Thoracic aorta (tissue), 2 donors: ENCODE measurements at places on chromosomes 5 and 9. TPM values are rescaled to one million over a fixed set of nuclear protein-coding genes. Genes with fewer than 3 reads are reported as not detected.

DNA sequence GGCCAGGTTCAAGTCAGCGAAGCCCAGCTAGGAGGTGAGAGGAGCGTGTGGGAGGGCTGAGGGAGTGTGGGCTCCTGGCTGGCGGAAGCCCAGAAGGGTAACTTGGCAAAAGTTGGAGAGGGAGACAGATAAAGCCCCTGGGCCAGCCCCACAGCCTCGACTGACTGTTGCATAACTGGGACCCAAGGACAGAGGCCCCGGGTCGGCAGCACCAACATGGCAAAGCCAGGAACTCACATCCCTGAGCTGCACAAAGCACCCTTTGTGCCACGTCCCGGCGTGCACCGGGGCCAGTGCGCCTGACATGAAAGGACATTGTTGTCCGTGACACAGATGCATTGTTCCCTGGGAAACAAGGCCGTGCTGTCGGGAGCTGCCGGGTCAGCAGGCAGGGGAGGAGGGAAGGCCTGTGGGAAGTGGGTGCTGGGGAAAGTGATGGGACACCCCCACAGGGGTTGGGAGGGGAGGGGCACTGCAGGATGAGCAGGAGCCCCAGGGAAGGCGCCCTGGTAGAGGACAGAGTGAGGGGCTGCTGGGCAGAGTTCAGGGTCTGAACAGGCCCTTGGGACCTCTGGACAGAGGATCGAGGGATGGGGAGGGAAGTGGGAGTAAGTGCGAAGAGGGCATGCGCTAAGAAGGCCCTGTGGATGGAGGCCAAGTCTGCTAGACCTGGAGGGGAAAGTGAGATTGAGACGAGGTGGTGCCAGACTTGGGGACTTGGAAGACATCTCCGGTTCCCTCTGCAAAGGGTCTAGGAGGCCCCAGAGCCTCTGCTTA lies 13.0 kb upstream of the DPM2 start:
- H3K27ac ChIP-seq, result no peak overlapping the region
- H3K27me3 ChIP-seq, result no peaks in the 10 kb centered on the region
- H3K4me3 ChIP-seq, result no peak overlapping the region
- peaks cover 7% of the 10 kb centered on the region for H3K4me1 ChIP-seq
- peaks cover 5% of the 10 kb centered on the region for H3K36me3 ChIP-seq

The PCDHB16 gene
- 9.1 TPM for total RNA-seq

DNA sequence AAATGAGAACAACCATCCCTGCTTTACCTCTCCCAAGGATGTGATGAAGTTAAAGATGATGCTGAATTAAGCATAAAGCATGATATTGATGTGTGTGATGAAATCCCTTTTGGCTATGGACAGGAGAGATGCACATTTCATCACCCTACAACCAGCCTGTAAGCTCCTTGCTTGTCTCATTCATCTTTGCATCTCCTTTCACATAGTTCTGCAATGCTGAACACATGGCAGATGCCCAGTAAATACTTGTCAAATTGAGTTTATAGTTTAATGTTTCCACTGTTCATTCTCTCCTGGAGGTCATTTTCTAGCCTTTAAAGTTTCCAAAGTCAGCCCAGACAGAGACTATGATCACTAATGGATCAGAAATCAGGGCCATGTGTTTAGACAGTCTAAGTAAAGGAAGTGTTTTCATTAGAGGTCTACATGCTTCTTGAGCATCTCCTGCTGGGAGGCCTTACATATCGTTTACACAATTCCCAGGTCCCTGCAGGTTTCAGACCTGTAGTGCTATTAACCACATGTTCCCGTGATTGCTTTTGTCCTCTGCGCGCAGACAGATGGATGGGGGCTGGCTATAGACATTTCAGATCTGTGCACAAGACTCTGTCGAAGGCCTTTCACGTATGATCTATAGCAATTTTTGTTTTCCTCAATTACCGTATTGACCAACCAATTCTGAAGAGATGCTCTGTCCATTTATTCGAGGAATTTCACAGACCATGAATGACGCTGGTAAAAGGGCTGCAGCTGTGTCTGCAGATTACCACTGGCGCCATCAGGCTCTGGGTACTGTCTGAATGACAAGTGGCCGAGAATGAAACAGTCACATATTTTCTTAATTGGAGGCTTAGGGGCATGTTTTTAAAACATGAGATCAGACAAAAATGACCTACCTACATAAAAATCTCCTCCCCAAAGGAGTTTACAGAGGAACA lies 49.0 kb upstream of the CKMT2 start:
- no peaks in the 10 kb centered on the region for H3K27me3 ChIP-seq
- no peaks in the 10 kb centered on the region for H3K4me1 ChIP-seq
- no peak overlapping the region for H3K4me3 ChIP-seq
- no peak overlapping the region for H3K27ac ChIP-seq
- DNase-seq, result no peak

GRCh38 chr5:40616781-40617180 lies 62.9 kb upstream of the PTGER4 start:
- H3K4me3 ChIP-seq, result no peak overlapping the region
- H3K4me1 ChIP-seq, result peaks cover 3% of the 10 kb centered on the region
- H3K27ac ChIP-seq, result no peak overlapping the region
- H3K27me3 ChIP-seq, result no peaks in the 10 kb centered on the region

GRCh38 chr5:150659360-150660107 lies 1.5 kb upstream of the MYOZ3 start:
- H3K36me3 ChIP-seq, result no peaks in the 10 kb centered on the region
- H3K4me1 ChIP-seq, result peaks cover 10% of the 10 kb centered on the region
- peak overlapping the region; percentile 79 for H3K27ac ChIP-seq
- no peak for DNase-seq
- H3K27me3 ChIP-seq, result no peaks in the 10 kb centered on the region
- no peak overlapping the region for H3K4me3 ChIP-seq

The ADAMTSL1 gene
- 61.4 TPM for total RNA-seq

- H3K27ac ChIP-seq, result no peak overlapping the region
- no peak for DNase-seq
- no peaks in the 10 kb centered on the region for H3K36me3 ChIP-seq
- peaks cover 8% of the 10 kb centered on the region for H3K4me1 ChIP-seq
- H3K4me3 ChIP-seq, result no peak overlapping the region
Observed at GRCh38 chr5:55865831-55866230, 14.7 kb downstream of the IL31RA start.

DNA sequence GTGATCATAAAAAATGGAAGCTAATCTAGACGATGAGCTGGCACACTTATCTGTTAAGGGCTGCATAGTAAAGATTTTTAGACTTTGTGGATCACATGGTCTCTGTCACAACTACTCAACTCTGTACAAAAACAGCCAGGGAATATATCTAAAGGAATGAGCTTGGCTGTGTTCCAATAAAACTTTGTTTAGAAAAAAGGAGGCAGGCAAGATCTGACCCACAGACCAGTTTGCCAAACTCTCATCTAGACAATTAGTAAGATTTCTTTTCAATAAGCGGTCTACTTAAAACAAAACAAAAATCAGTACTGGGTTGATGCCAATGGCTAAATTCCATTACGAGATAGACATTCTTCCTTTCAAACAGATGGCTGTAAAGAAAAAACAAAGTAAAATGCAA lies 53.0 kb upstream of the RETREG1 start:
- no peaks in the 10 kb centered on the region for H3K4me1 ChIP-seq
- H3K36me3 ChIP-seq, result no peaks in the 10 kb centered on the region
- no peaks in the 10 kb centered on the region for H3K27me3 ChIP-seq
- H3K4me3 ChIP-seq, result no peak overlapping the region
- no peak overlapping the region for H3K27ac ChIP-seq

DNA sequence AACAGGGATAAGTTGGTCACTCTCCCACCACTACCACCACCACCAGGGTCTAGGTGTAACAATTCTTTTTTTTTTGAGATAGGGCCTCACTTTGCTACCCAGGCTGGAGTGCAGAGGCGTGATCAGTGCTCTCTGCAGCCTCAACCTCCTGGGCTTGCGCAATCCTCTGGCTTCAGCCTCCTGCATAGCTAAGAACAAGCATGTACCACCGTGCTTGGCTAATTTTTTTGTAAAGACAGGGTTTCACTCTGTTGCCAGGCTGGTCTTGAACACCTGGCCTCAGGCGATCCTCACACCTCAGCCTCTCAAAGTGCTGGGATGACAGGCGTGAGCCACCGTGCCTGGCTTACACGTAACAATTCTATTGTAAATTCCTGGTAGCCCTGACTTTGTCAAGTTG lies 27.5 kb downstream of the CORO2A start:
- H3K36me3 ChIP-seq, result no peaks in the 10 kb centered on the region
- no peak overlapping the region for H3K4me3 ChIP-seq
- no peaks in the 10 kb centered on the region for H3K4me1 ChIP-seq

The TMEM174 gene
- total RNA-seq, result not detected

The NUDT12 gene
- 8.7 TPM for total RNA-seq

GRCh38 chr5:179342577-179342976 lies 2.7 kb downstream of the ADAMTS2 start:
- no peak overlapping the region for H3K27ac ChIP-seq
- DNase-seq, result no peak
- H3K4me3 ChIP-seq, result peak overlapping the region; percentile 92
- no peaks in the 10 kb centered on the region for H3K36me3 ChIP-seq
- H3K27me3 ChIP-seq, result no peaks in the 10 kb centered on the region
- peaks cover 6% of the 10 kb centered on the region for H3K4me1 ChIP-seq

The OR2S2 gene
- not detected for total RNA-seq

- H3K27me3 ChIP-seq, result no peaks in the 10 kb centered on the region
- H3K36me3 ChIP-seq, result no peaks in the 10 kb centered on the region
- H3K27ac ChIP-seq, result no peak overlapping the region
- no peaks in the 10 kb centered on the region for H3K4me1 ChIP-seq
- H3K4me3 ChIP-seq, result no peak overlapping the region
- DNase-seq, result no peak
Observed at GRCh38 chr9:37621273-37622121, 29.1 kb upstream of the TOMM5 start.

DNA sequence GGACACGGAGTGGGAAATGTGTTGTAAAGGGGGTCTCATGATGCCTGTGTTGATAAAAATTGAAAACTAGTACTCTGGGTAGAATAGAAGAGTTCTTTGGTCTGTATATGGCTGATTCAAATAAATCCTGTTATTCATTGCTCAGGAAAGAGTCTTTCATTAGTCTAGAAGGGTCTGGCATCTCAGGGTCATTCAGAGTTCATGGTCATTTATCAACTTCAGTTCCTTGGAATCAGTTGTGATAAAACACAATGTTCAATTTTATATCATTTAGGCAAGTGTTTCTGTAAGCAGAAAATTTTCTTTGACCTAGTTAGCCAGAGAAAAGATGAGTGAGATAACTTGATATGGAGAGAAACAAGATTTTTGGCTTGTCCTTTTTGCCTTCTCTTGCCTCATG lies 36.3 kb downstream of the SPATA31D1 start:
- no peak for DNase-seq
- no peaks in the 10 kb centered on the region for H3K27me3 ChIP-seq
- no peaks in the 10 kb centered on the region for H3K36me3 ChIP-seq
- no peaks in the 10 kb centered on the region for H3K4me1 ChIP-seq
- H3K4me3 ChIP-seq, result no peak overlapping the region

DNA sequence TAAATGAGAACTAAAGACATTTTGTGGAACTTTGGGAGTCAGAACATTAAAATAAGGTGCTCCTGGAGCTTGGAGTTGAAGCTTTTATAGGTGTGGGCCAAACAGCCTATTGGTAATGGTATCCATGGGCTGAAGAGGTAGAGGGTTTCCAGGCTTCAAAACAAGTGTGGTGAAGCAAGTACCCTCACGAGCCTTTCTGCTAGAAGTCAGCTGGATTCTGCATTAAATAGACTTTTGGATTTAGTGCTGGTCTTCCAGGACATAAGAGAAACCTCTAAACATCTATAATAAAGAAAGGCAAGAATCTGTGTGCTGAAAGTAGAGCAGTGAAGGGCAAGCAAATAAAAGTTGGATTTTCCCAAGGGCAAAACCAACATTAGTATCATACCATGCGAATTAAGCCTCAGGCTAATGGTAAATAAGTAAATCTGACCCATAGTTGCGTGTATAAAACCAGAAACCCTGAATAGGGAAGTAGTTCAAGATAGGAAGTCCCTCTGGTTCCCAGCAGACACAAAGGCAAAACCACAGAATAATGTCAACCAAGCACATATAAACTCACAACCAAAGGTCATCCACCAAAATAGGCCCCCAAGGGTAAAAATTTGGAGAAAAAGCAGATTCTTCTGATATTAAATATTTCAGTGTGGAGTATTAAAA lies 306.3 kb downstream of the TLE4 start:
- H3K4me1 ChIP-seq, result no peaks in the 10 kb centered on the region
- no peak for DNase-seq
- H3K27ac ChIP-seq, result no peak overlapping the region
- H3K27me3 ChIP-seq, result no peaks in the 10 kb centered on the region
- no peak overlapping the region for H3K4me3 ChIP-seq

The SIT1 gene
- total RNA-seq, result not detected

- no peaks in the 10 kb centered on the region for H3K36me3 ChIP-seq
- peaks cover 13% of the 10 kb centered on the region for H3K4me1 ChIP-seq
- H3K27ac ChIP-seq, result peak overlapping the region; percentile 32
Observed at GRCh38 chr9:122346478-122347347, 24.1 kb upstream of the PTGS1 start.

The HAPLN1 gene
- total RNA-seq, result 14.1 TPM

- no peak overlapping the region for H3K4me3 ChIP-seq
- no peaks in the 10 kb centered on the region for H3K27me3 ChIP-seq
- no peak for DNase-seq
- no peaks in the 10 kb centered on the region for H3K36me3 ChIP-seq
- H3K4me1 ChIP-seq, result no peaks in the 10 kb centered on the region
Observed at GRCh38 chr5:92424785-92425426, 1041.8 kb upstream of the ARRDC3 start.

DNA sequence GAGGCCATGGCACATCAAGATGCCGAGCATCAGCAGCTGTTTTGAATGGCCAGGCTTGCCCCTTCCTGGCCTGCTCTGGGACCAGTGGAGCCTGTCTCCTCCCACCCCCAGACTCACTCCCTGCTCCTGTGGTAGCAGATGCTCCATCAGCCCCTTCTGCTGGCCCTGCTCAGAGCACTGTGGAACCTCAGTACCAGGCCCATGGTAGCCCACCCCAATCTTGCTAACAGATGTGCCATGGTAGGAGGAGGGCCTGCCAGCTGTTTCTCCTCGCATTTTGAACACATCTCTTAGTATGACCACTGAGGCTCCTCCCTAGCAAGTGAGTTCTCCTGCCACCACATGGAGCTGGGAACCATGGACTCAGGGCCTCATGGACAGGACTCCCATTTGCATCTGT lies 29.5 kb downstream of the COL27A1 start:
- no peak for DNase-seq
- no peaks in the 10 kb centered on the region for H3K27me3 ChIP-seq
- H3K4me1 ChIP-seq, result peaks cover 83% of the 10 kb centered on the region
- H3K4me3 ChIP-seq, result no peak overlapping the region

The SHC3 gene
- total RNA-seq, result 1.8 TPM

The WDR38 gene
- not detected for total RNA-seq

GRCh38 chr9:131405858-131406537 lies 12.1 kb downstream of the PRRC2B start:
- DNase-seq, result no peak
- peak overlapping the region; percentile 47 for H3K27ac ChIP-seq
- H3K27me3 ChIP-seq, result no peaks in the 10 kb centered on the region
- peaks cover 79% of the 10 kb centered on the region for H3K4me1 ChIP-seq

The IL3 gene
- not detected for total RNA-seq

The PPP1R26 gene
- 11.9 TPM for total RNA-seq
